ENCODE measurements at places on chromosomes 12 and 14.

GRCh38 chr12:112905451-112906089 is 1.2 kb upstream of the OAS1 start:
- no peak for DNase-seq

GRCh38 chr14:96486705-96487104 is 15.5 kb upstream of the PAPOLA start:
- DNase-seq = no peak

- no peak for DNase-seq
Measured at GRCh38 chr14:104826189-104826860, 25.4 kb downstream of the ZBTB42 start.

- DNase-seq = no peak
Measured at GRCh38 chr12:4011597-4011996, 138.4 kb upstream of the PARP11 start.

GRCh38 chr12:47397664-47398281 is 308.1 kb downstream of the RPAP3 start:
- DNase-seq = no peak

DNA sequence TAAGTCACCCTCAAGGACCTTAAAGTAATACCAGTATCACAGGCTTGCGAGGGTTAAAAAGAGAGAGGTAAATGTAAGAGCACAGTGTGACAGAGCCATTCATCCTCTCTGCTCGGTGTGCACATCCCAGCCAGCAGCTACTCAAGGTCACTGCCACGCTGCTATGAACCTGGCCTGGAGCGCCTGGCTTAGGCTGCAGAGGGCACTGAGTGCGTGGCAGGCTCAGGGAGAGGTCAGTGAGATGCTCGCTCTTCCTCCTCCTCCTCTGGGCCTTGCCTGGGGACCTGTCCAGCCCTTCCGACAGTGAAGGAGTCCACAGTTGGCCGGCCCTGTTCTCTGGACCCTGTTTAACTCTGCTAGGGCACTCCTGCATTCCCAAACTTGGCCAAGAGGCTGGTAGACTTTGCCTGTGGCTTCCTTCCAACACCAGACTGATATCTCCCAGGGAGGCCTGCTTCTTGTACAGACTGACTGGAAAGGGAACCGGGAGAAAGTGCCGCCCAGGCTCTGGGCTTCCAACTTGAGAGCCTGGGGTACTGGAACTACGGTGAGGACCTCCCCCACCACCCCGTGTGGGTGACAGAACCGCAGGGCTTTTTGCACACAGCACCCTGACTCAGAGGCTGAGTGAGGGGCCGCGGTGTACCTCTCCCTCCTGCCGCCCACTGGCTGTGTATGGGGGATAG is 62.6 kb upstream of the CORO1C start:
- no peak for DNase-seq

DNA sequence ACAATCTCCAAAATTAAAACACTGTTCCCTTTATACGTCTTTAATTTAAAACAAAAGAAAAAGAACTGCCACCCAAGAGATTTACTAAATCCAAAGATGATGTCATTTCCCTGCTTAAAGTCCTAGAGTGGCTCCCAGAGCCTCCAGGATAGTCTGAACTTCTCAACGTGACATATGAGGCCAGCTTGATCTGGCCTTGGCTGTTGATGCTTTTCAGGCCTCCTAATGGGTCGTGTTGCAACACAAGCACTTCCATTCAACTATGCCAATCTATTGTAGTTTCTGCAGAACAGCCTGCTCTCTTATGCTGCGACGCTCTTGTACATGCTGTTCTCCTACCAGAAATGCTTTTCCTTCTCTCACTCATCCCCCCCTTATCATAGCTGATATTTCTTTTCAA is 35.7 kb downstream of the LGR5 start:
- no peak for DNase-seq

- no peak for DNase-seq
Measured at GRCh38 chr12:31016057-31016456, 57.6 kb upstream of the DDX11 start.

GRCh38 chr12:13887779-13888388 is 93.5 kb downstream of the GRIN2B start:
- no peak for DNase-seq

GRCh38 chr12:121064116-121064515 is 25.1 kb upstream of the OASL start:
- DNase-seq = no peak

DNA sequence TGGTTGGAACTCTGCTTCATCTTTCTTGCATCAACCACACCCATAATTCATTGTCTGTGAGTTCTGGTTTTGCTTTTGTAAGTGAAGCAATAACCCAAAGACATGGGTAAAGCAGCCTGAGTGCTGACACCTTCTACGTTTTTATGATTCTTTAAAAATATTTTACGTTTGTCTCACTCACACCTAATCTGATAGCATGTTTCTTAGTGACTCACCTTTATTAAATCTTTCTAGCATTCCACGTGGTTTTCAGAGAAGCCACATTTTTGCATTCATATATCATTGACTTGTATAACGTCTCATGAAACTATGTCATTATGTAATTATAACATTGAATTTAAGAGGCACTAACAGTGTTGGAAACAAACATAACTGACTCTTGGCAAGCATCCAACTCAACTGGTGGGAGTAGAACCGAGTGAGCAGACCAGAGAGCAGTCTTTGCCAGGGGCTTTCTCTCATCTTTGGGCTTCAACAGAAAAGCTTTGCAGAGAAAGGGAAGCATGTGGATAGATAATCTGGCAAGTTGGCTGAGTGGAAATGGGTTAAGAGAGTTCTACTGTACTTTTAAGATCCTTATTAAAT is 118.8 kb downstream of the TPH2 start:
- DNase-seq = no peak

- DNase-seq = no peak
Measured at GRCh38 chr12:49706351-49707127, 666 bp downstream of the FMNL3 start.

DNA sequence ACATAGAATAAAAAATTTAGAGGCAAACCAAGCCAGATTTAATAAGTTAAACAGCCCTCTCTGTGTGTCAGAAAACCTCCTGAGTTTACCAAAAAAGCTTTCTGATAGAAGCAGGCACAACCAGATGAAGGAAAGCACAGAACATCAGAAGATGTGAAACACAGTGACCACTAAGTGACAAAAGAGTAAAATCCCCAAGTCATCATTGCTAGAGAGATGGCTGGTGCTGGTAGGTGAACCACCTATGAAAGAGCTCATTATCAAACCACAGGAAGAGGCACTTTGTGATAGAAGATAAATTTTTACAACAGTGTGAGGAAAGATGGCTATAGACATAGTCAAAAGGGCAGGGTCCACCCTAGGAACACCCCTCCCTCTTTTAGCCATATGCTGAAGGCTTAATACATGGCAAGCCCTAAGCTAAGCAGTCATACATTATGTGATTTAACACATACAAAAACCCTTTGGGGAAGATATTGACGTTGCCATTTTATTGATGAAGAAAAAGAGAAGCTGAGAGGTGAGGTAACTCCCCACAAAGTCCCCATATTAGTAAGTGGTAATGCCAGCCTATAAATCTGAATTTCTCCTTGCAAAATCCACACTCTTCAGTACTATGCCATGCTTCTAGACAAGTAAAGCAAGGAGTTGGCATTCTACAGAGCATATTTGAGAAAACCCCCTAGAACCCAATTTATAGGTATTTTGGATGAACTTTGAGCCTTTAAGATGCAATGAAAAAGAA is 449.9 kb downstream of the LRIG3 start:
- DNase-seq = no peak

GRCh38 chr12:143964-144649 is 69.8 kb downstream of the SLC6A12 start:
- DNase-seq = no peak

DNA sequence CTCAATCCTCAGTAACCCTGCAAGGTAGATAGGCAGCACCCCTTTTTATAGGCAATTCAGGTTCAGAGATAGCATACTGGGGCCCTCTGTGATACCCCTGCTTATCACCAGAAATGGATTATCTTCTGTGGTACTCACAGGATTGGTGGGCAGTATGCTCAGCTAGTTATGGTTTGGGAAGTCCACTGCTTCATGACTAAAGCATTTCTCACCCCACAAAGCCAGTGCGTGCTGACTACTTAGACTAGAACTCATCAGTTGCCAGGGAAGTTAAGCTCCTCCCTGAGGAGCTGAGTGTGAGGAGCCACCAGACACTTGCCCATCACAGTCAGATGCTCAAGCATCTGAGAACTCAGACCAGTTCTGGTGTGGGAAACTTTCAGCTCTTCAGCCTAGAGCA is 76.3 kb downstream of the SCAF11 start:
- DNase-seq = peak; percentile 18

GRCh38 chr14:77903221-77903620 is 103.3 kb downstream of the ADCK1 start:
- DNase-seq = no peak

DNA sequence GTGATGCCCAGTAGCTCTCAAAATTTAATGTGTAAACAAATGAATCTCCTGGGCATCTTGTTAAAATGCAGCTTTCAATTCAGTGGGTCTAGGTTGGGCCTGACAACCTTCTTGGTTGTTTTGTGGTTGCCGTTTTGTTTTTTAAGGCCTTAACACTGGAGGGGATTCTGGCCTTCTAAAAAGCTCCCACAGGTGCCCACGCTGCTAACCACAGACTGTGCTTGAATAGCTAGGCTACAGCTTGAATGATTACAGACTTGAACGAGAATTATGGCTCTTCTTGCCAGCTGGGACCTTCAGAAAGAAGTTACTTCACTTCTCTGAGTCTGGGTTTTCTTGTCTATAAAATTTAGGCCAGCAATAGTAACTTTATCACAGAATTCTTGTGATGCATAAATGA is 1.3 kb upstream of the FLVCR2 start:
- DNase-seq = no peak

- DNase-seq = no peak
Measured at GRCh38 chr14:103132381-103133209, 9.3 kb downstream of the TNFAIP2 start.

DNA sequence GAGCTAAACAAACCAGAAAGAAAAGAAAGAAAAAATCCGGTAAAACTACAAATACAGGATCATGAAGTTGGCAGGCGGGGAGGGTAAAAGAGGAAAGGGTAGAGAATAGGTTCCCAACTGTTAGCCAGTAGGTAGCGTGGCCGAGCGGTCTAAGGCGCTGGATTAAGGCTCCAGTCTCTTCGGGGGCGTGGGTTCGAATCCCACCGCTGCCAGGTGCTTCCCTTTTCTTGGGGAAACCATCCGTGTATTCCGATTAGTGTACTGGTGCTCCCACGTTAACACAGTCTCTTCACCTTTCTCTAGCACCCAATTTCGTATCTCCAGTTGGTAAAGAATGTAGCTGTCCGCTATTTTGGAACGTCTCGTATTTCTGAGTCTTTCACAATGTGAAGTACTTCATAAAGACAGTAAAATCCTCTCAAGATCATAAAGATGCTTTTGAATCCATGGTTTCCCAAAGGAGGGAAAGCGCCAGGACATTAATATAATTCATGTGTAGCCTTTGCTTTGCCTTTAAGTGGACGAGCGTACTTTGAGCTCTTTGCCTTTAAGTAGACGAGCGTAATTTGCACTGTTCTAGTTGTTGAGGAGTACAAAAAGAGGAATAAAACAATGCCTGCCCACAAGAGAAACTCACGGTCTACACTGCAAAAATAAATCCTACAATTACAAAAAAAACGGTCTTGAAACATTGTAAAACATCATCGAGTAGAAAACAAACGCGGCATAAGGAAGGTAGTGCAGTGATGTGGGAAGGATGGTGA is 19.0 kb upstream of the RNASE12 start:
- peak; percentile 72 for DNase-seq

- no peak for DNase-seq
Measured at GRCh38 chr14:91371990-91372375, 45.6 kb downstream of the CCDC88C start.

DNA sequence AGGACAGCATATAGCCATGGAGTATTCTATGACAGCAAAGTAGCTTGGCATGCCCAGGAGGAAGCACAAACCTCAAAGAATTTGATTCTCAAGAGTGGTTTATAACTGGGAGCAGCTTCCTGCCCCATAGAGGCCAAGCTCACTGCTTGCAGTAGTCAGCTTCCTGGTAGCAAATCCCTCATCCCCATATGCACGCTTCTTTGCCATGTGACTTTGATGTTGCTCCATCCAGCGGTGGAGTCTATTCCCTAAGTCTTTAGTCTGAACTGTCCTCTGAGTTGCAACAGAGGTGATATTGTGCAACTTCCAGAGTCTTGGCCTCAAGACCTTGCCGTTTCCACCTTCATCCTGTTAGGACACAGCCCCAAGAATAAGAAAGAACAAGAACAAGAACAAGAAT is 996.8 kb upstream of the TMEM132C start:
- DNase-seq = no peak

GRCh38 chr14:52551696-52552062 is 626 bp downstream of the TXNDC16 start:
- DNase-seq = no peak

DNA sequence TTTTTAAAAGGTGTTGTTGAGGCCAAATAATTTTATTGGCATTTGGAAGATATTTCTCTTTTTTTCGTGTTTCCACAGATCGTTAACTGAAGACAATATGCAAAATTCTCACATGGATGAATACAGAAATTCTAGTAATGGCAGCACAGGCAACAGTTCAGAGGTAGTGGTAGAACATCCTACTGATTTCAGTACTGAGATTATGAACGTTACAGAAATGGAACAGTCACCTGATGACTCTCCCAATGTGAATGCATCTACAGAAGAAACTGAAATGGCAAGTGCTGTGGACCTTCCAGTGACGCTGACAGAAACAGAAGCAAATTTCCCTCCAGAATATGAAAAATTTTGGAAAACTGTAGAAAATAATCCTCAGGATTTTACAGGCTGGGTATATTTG is 11.2 kb downstream of the PRPF39 start:
- no peak for DNase-seq

GRCh38 chr12:108734200-108734906 is 3.0 kb upstream of the CORO1C start:
- no peak for DNase-seq

DNA sequence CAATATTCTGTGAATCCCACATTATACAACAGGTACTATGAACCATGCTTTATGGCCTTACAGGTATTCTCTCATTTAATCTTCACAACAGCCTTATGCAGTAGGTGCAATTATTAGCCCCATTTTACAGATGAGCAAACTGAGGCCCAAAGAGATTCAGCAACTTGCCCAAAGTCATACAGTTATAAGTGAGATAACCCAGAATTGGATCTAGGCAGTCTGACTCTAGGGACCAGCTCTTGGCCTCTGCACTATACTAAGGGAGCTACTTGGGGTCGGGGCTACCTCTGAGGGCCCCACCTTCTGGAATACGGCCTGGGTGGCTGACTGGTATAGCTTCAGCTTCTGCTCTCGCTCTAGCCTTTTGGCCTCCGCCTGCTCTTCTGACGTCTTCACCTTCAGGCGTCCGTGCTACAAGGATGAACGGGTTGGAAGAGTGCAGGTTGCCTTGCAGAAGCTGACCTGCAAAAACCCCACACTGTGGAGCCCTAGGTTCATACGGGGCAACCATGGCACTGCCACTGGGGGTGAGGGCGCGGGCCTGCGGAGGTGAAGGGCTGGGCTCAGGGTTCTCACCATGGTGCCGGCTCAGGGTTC is 762 bp downstream of the RABGGTA start:
- DNase-seq = no peak

- DNase-seq = no peak
Measured at GRCh38 chr12:117240081-117240755, 49.9 kb upstream of the FBXO21 start.
